ENCODE measurements at places on chromosomes 11 and 22. TPM values are rescaled to one million over a fixed set of nuclear protein-coding genes. Genes with fewer than 3 reads are reported as not detected.

The MMP7 gene
- 0.25 TPM for total RNA-seq

The HSPB2 gene
- 0.25 TPM for total RNA-seq

The TRIM5 gene
- total RNA-seq, result 3.4 TPM

The PVALB gene
- total RNA-seq, result not detected

The KRTAP5-1 gene
- not detected for total RNA-seq

The MYO7A gene
- 0.49 TPM for total RNA-seq

The GNG3 gene
- total RNA-seq, result 20.9 TPM

The POU2AF2 gene
- not detected for total RNA-seq

The SEPTIN5 gene
- total RNA-seq, result 235 TPM

The IL18 gene
- total RNA-seq, result 2.0 TPM

The OR52I2 gene
- not detected for total RNA-seq

The ZNF70 gene
- total RNA-seq, result 4.4 TPM

The DNAJB7 gene
- total RNA-seq, result not detected

The RASSF10 gene
- 2.7 TPM for total RNA-seq

The OR56A1 gene
- 0.25 TPM for total RNA-seq

All from temporal lobe (tissue), 4 donors.